Ureter (tissue), 1 donor: ENCODE measurements at places on chromosomes 5 and 9.

DNA sequence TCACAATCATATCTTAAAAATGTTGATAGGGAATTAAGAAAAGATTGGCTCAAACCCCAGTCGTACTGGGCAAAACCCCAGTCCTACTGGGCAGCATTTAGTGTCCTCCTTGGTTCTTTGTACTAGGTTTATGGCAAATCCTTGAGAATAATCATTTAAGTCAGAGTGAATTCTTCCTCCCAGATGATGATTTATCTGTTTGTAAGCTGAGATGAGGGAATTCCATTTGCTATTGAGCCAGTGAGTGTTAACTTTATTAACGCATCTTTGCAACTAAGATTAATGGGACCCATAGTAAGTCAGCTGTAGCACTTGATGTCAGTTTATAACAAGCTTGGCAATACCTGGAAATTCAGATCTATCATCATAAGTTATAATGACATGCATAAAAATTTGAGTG, 821.8 kb upstream of the DMAC1 start:
- no peak for DNase-seq

- no peak for DNase-seq
Observed at GRCh38 chr5:107558823-107559375, 111.8 kb downstream of the EFNA5 start.

GRCh38 chr5:150323819-150324218, 21.1 kb upstream of the ARSI start:
- DNase-seq: no peak

DNA sequence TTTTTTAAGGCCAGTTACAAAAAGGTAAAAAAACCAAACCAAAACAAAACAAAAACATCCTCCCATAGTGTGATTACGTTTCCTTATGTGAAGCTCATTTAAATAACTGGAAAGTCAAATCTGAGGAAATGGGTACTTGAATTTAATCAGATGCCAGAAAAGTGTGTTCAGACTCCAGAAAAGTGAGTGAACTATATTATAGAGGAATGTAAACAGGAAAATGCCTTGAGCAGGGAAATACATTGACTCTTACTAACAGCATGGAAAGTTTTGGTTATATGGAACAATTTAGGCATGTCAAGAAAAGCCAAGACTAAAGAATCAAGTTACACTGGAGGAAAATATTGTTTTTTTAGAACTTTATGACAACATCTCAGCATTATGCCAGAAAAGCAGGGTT, 37.8 kb upstream of the RNF20 start:
- DNase-seq: no peak

DNA sequence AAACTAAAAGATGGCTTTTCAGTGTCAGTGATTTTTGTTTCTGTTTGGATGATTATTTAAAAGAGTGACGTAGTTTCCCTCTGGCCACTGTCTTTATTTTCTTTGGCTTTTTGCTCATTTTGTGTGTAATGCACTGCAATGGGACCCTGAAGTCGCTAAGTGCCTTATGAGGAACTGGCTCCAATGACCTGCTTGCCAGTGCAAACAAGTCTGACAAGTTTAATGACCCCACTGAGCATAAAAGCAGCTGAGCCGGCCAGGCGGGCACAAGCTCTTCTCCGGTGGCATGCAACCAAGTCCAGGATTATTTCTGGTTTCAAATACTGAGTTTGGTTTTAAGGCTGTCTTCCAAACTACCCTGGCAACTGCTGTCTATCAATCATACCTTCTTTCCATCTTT, 15.6 kb upstream of the GNA14 start:
- peak; percentile 82 for DNase-seq

GRCh38 chr5:142849466-142849865, 79.3 kb downstream of the ARHGAP26 start:
- no peak for DNase-seq

DNA sequence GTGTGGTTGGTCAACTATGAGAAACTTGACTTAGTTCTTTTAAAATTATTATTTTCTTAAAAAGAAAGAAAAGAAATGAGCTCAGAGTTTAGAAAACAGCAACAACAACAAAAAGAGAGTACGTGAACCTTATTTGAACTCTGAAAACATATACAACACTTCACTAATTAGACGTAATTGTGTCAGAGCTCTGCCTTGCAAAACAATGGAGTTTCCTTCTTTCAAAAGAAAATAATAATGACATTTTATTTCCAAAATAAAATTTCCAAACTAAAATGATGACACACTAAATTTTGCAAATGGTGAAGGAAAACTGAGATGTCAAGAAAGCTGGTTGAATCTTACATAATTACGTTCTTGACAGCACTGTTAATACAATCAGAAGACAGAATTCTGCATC, 15.4 kb downstream of the ROR2 start:
- DNase-seq: no peak

- DNase-seq: no peak
Observed at GRCh38 chr9:5402217-5402616, 35.5 kb downstream of the PLGRKT start.

- no peak for DNase-seq
Observed at GRCh38 chr5:81590498-81591384, 160.2 kb downstream of the SSBP2 start.

DNA sequence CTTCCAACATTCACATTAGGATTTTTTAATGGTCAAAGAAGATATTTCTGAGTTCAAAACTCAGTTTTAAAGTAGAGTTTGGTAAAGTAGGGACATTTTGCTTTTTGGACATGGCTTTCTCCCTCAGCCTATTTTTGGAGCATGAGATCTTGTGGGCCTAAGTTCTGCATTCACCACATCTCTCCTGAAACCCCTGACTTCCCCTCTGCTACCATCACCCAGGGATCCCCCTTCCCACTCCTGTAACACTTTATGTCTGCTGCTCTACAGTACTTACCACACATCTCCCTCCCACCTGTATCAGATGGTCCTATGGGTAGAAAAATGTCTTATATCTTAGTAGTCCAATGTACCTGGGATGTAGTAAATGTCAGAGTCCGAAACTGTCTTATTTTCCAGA, 48.2 kb upstream of the JAK2 start:
- no peak for DNase-seq
